ENCODE measurements at places on chromosomes 16 and 17.
A peak's percentile ranks its signal among the peaks of the same experiment; 100 is the strongest.

- DNase-seq: no peak
Measured at GRCh38 chr17:55294042-55294751, 29.4 kb downstream of the HLF start.

DNA sequence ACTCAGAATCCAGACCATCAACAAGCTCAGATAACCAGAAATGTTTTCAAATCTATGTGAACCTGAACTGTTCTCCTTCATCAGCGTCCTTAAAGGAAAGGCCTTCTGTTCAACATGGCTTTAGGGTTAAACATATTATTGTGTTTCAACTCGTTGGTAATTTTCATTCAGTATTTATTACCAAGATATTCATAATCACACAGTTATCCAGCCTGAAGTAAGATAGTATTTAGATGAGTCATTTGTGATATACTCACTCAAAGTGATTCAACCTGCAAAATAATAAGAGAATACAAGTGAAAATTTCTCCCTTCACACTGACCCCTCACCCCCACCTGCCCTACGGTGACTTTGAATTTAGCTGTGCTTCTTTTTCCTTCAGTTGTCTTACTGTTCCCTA lies 3.0 kb downstream of the CYLD start:
- DNase-seq: no peak

DNA sequence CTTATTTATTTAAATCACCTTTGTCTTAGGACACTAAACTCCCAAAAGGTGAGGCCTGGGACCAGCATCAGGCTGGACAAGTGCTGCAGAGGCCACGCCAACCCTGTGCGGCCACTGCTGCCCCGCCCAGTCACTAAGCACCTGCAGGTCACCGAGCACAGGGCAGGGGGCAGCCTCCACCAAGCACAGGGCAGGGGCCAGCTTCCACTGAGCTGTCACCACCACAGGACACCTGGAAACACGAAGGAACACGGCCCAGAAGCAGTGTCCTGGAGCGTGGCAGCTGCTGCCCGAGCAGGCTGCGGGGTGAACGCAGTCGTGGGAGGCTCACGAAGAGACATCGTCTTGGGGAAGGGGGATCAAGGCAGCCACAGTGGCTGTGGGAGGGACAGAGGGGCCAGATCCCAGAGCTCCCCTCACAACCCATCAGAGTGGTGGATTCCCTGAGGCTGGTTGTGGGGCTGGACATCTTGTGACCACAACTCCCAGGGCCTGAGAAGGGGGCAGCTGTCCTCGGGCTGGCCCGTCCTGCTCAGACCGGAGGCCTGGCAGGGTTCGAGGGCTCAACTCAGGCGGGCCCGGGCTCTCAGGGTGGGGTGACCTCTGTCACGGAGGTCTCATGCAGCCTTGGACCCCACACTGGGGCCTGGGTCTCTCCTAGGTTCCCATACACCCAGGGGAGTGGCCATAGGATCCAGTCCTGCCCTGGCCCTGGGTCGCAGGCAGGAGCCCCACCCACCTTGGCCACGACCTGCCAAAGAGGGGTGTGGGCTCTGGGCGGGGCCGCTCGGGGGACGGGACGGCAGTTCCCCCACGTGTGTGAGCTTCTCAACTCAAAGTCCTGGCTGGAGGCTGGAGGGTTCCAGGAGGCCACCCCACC lies 18.7 kb downstream of the RAB40B start:
- no peak for DNase-seq

DNA sequence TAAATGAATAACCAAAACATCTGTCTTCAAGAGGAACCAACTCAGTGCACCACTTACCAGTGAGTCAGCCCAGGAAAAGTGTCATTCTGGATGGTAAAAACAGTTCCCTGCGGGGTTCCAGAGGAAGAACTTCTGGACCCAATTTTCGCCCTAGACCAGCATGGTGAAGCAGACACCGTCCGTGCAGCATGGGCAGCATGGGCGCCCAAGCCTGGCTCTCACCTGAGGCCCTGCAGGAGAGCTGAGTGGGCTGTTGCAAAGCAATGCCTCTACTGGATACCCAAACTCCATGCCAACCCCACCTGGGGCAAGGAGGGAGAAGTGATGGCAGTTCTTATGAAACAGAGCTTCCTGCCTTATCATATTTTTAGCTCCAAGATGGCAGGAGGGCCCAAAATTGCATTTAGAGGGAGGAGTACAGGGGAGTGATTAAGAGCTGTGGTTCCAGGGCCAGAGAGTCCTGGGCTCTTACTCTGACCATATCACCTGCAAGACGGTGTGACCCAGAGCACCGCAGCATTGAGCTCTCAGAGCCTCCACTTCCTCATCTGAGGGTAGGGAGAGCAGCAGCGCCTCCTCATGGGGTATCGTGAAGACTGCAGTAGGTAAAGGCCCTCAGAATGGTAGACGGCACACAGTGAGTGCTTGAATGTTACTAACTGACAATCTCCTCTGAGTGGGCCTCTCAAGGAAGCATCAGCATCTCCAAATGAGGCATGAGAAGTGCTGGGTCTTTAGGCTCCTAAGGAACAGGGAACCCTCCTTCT lies 16.6 kb upstream of the INPP5K start:
- DNase-seq: peak; percentile 51

- no peak for DNase-seq
Measured at GRCh38 chr17:32185875-32186274, 43.6 kb downstream of the RHOT1 start.

GRCh38 chr17:46039592-46040186 lies 40.6 kb downstream of the STH start:
- DNase-seq: no peak

Measured in CD4-positive, alpha-beta T cell treated with Interleukin-1 beta for 1 hour (primary cell).